Sciatic nerve (tissue), 2 donors: ENCODE measurements at places on chromosomes 6 and 20.

DNA sequence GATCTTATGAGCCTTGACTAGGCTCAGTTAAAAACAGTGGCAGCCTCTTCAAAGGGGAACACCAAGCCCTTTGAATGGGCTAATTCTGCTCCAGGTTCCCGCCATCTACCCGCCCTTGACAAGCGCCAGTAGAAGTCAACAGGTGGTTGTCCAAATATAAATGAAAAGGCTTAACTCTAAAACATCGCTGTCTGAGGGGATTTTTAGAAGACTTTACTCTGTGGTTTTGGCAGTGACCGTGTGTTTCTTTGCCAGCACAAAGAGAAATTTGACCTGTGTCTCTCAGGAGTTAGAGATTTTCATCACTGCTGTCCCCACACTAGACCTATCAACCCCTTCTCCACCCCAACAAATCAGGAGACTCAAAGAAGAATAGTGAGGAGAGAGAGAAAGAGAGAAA is 19.8 kb upstream of the SIM1 start:
- no peak for DNase-seq

- DNase-seq: no peak
Observed at GRCh38 chr6:105431226-105431625, 28.3 kb upstream of the PREP start.

GRCh38 chr20:59385480-59385879 is 85.1 kb downstream of the EDN3 start:
- DNase-seq: no peak

DNA sequence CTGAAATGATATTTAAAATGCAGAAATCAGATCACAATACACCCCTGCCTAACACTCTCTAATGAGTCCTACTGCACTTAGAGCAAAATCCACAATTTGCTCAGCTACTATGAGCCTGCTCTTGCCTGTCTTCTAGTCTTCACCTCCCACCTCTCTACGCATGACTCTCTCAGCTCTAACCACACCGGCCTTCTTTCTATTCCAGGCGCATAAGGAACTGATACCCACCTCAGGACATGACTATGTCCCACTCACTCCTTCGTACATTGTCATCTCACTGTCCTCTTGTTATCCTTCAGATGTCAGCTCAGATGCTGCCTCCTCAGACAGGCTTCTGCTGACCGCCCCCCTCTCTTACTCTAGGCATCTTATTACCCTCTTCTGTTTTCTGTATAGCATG is 201.0 kb upstream of the FLRT3 start:
- DNase-seq: no peak

DNA sequence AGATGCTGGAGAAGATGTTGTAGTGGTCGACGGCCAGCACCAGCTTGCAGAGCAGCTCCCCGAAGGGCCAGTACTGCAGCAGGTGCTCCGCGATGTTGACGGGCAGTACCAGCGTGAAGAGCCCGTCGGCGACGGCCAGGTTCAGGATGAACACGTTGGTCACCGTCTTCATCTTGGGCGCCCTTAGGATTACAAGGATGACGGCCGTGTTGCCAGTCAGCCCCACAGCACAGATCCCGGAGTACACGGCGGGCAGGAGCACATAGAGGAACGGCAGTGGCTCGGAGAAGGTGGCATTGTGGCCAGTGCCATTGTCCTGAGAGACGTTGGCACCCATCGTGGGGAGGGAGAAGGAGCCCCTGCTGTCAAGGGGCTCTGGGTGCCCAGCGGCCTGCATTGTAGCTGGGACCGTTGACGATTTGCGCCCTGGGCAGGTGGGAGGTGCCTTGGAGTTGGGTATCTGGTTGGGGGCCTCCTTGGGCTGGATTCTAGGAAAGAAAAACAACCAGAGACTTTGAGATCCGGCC is 867 bp downstream of the NPBWR2 start:
- peak; percentile 45 for DNase-seq

GRCh38 chr6:165662041-165662748 is 846 bp downstream of the PDE10A start:
- DNase-seq: no peak

GRCh38 chr20:5492937-5493336 is 176.2 kb upstream of the PROKR2 start:
- DNase-seq: no peak

DNA sequence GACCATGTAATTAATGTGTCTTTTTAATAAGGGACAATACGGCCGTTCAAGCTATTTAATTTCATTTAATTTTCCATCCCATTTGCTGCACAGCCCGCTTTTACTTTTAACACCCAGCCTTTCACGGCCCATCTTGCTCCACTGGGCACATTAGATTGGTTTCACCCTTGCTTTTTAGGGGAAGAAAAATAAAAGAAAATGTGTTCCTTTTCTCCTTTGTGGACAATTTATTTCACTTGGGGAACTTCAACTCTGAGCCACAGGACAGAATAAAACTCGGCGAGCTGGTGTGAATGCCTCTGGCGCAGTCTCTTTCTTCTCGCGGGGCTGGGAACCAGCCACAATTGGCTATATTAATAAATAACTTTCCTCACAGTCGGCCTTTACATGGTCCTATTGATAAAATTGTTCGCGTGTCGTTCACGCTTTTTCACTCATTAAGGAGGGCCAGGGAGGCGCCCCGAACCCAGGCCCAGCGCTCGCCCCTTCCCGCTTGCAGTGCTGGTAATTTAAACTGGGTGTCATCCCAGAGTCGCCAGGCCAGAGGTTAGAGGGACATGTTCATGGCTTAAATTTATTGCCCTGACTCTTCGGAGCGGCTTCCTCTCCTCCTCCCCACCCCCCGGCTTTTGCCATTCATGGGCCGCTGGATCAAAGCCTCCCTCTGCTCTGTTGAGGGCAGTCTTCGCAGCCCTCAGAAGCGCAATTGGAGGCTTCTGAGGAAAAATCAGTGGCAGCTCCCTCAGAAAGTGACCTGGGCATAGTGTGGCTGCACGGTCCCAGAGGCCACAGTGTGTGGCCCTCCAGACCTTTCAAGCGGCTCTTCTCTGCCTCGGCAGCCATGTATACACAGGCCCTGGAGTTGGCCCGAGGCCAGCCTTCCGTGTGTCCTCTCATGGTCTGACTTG is 2.2 kb upstream of the PRDM13 start:
- no peak for DNase-seq

- DNase-seq: no peak
Observed at GRCh38 chr20:24697411-24697810, 228.0 kb downstream of the SYNDIG1 start.

GRCh38 chr6:8174571-8174970 is 72.2 kb upstream of the EEF1E1 start:
- DNase-seq: no peak

DNA sequence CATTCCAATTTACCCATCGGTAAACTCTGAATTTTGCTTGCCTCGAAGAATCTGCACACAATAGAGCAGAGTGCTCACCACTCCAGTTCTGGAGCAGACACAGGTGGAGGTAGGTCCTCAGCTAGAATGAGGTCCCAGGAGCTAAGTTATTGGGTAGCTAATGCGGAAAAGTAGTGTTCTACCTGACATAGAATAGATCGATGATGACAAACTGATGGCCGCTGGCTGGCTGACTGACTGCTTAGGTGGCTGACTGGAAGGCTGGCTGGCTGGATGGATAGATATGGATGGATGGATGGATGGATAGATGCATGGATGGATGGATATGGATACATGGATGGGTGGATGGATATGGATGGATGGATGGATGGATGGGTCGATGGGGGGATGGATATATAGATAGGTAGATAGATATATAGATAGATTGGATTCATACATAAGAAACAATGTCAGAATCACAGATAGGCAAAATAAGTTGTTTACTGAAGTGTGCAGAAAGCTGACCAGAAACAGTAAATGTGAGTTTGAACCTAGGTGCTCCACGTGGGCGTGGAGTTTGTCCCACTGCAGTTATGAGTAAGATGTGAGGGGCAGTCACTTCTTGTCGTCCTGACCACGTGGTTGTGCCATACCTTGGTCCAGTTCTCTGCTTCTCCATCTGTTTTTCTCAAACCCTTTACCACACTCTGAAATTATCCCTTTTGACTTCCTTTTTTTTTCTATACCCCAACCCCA is 62.1 kb downstream of the TBXT start:
- no peak for DNase-seq

DNA sequence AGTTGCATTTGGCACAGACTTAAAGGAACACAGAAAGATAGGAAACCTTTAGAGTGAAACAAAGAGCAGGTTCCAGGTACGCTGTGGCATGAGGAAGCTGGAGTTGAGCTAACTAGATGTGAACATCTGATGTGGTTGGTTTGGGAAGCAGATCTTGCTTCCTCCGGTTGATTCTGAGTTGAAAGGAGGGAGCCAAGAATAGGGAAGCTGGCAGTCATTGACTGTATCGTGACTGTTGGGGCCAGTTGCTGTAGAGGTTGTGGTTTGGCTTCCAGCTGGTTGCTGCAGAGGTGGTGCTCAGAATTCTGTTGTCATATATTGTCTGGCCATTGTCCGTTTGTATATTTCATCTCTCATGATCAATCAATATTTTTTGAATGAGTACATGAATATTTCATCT is 325.9 kb downstream of the PLCB1 start:
- DNase-seq: no peak

DNA sequence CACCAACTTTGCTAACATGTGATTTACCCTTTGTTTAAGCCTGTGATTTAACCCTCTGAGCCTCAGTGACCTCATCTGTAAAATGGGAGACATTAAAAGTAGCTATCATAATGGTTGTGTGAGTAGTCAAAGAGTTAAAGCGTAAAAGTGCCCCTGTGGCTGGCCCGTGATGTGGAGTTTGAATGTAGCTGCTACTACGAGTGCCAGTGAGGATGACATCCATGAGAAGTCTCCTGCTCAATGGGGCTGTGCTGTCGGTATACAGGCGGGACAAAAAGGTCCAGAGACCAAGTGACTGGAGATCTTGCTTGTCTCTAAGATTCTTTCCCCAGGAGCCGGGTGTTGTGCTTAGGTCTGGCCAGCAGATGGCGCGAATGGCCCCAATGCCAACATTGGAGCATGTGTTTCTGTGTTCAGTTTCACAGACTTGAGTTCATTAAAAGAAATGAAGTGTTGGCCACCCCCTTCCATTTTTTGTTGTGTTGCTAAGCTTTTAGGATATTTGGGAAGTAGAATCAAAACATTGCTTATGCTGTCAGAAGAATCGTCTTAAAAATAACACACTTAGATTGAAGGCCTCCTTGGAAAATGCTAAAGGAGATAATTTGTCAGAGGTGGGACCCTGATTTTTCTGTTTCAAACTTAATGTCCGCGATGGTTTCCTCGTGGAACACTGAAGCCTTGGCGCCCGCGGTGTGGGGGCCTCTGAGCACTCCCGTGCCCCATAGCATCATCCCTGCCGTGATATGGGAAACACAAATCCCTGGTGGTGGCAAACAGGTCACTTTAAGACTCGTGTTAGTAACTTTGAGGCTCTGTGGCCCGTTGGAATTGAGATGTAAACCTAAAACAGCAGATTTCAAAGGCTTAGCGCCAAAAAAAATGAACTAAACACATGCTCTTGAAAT is 9.3 kb upstream of the RBM38 start:
- DNase-seq: peak; percentile 94
